H54 (cell line): ENCODE measurements at places on chromosomes 7 and 10.

- no peak for DNase-seq
Measured at GRCh38 chr10:30897547-30897946, 134.1 kb downstream of the ZNF438 start.

- DNase-seq: no peak
Measured at GRCh38 chr7:133778472-133778871, 348.7 kb upstream of the LRGUK start.

DNA sequence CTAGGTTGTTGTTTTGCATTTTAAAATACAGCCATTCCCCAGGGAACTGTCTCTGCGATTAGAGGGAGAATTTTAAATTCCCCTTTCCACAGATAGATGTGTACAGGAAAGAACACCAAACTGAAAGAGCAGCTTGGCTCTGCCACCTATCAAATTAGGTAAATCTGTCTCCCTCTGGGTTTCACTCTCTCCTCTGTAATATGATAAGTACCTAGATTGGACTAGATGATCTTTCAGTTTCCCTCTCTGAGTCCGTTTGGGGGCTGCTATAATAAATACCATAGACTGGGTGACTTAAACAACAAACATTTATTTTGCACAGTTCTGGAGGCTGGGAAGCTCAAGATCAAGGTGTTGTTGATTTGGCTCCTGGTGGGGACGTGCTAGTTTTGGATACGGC is 186.0 kb downstream of the KIF20B start:
- no peak for DNase-seq

GRCh38 chr7:18345641-18346234 is 149.8 kb upstream of the HDAC9 start:
- DNase-seq: no peak

DNA sequence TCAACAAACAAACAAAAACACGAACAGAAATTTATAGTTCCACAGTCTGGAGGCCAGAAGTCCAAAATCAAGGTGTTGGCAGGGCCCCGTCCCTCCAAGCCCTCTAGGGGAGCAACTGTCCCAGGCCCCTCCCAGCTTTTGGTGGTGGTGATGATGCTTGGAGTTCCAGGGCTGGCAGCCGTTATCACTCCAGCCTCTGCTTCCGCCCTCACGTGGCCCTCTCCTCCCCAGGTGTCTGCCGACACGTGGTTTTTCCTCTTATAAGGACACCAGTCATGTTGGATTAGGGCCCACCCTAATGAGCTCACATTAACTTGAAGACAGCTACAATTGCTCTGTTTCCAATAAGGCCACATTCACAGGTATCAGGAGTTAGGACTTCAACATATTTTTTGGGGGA is 49.7 kb downstream of the MICALL2 start:
- no peak for DNase-seq

GRCh38 chr10:123429706-123430221 is 236.4 kb upstream of the GPR26 start:
- DNase-seq: no peak

GRCh38 chr10:42864575-42864974 is 82.0 kb downstream of the BMS1 start:
- no peak for DNase-seq

- DNase-seq: no peak
Measured at GRCh38 chr7:77587272-77587671, 50.2 kb downstream of the PTPN12 start.

- peak; percentile 14 for DNase-seq
Measured at GRCh38 chr7:112290065-112290464, 83.6 kb downstream of the ZNF277 start.

DNA sequence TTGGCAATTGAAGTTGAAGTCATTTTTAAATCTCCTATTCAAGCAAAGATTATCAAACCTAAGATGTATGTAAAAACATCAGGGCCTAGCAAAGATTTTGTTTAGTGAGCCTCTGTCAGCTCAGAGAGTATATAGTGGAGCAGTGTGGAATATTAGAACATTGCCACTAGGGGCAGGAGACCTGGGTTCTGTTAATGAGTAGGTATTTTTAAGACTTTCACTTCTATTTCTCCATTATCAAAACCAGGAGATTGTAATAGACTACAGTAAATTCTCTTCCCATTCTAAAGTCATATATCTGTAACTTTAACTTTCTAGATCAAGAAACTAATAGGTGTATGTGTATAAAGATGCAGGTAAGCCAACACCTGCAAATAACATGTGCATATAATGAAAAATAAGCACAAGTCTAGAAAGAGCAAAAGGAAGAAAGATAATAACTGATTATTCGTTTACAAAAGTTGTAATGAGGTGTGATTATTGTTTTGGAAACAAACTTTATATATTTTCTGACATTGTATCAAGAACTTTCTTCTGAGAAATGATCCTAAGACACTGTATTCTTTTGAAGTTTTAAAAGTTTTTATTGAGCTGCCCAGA is 64.4 kb downstream of the KCND2 start:
- peak; percentile 3 for DNase-seq

- no peak for DNase-seq
Measured at GRCh38 chr10:106181501-106181900, 983.0 kb downstream of the SORCS1 start.
